ENCODE measurements at places on chromosomes 7 and 10. TPM values are rescaled to one million over a fixed set of nuclear protein-coding genes. Genes with fewer than 3 reads are reported as not detected.

The FAM25C gene
- total RNA-seq: not detected

The LLCFC1 gene
- not detected for total RNA-seq

- no peak for DNase-seq
- no peak overlapping the region for H3K27ac ChIP-seq
- H3K27me3 ChIP-seq: peaks cover 10% of the 10 kb centered on the region
- no peak overlapping the region for H3K4me3 ChIP-seq
- H3K36me3 ChIP-seq: no peaks in the 10 kb centered on the region
These were observed 614.1 kb downstream of the GALNT17 start for GRCh38 chr7:71746006-71746405.

GRCh38 chr7:150462413-150462812, 12.0 kb downstream of the GIMAP8 start:
- no peaks in the 10 kb centered on the region for H3K27me3 ChIP-seq
- DNase-seq: no peak
- no peak overlapping the region for H3K4me3 ChIP-seq

The CRTAC1 gene
- 123 TPM for total RNA-seq

The MBLAC1 gene
- 2.7 TPM for total RNA-seq

The CPN1 gene
- total RNA-seq: not detected

The HACD1 gene
- 20.4 TPM for total RNA-seq

- peaks cover 8% of the 10 kb centered on the region for H3K36me3 ChIP-seq
- H3K27ac ChIP-seq: no peak overlapping the region
- no peak for DNase-seq
- no peaks in the 10 kb centered on the region for H3K4me1 ChIP-seq
These were observed 11.9 kb downstream of the LRMDA start for GRCh38 chr10:75443362-75443761.

DNA sequence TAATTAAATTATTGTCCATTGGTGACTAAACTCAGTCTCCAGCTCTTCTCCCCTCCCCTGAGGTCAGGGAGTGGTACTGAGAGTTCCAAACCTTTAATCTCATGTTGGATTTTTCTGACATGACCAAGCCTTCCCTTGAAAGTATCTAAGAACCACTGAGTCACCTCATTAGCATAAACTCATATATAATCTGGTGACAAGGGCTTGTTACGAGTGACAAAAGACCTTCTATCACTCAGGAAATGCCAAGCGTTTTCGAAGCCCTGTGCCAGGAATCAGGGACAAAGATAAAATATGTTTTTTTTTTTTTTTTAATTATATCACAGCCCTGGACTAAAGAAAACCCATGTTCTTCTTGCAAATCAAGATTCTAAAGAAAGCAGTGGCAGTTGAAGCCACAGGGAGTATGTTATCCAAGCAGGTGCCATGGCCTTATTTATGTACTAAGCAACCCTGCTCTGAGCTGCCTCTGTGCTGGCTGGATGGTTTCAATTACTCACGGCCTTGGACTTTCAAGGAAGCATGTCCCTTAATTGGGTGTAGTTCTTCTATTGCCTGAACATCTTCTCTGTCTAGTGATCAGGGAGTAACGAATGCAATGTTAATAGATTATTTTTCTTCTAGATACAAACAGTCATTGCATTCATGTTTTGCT, 169.0 kb upstream of the PRKCQ start:
- H3K36me3 ChIP-seq: no peaks in the 10 kb centered on the region
- no peaks in the 10 kb centered on the region for H3K27me3 ChIP-seq
- no peak overlapping the region for H3K27ac ChIP-seq
- H3K4me1 ChIP-seq: no peaks in the 10 kb centered on the region

- peak within 1 kb of the TSS; percentile 75 for H3K4me3 ChIP-seq
- H3K4me1 ChIP-seq: peaks cover 27% of the 10 kb centered on the region
- DNase-seq: peak; percentile 90
- H3K27ac ChIP-seq: peak within 1 kb of the TSS; percentile 92
- H3K27me3 ChIP-seq: no peaks in the 10 kb centered on the region
- H3K36me3 ChIP-seq: no peaks in the 10 kb centered on the region
These were observed at the start of gene ECHDC3 for GRCh38 chr10:11742009-11742778. ECHDC3 (plus strand) TSS chr10:11742382; CDS start chr10:11742577, 195 bp downstream.

GRCh38 chr7:20035279-20035875, 181.8 kb downstream of the MACC1 start:
- H3K36me3 ChIP-seq: no peaks in the 10 kb centered on the region
- H3K4me3 ChIP-seq: no peak overlapping the region
- no peaks in the 10 kb centered on the region for H3K27me3 ChIP-seq
- no peaks in the 10 kb centered on the region for H3K4me1 ChIP-seq

The INHBA gene
- 81.2 TPM for total RNA-seq

DNA sequence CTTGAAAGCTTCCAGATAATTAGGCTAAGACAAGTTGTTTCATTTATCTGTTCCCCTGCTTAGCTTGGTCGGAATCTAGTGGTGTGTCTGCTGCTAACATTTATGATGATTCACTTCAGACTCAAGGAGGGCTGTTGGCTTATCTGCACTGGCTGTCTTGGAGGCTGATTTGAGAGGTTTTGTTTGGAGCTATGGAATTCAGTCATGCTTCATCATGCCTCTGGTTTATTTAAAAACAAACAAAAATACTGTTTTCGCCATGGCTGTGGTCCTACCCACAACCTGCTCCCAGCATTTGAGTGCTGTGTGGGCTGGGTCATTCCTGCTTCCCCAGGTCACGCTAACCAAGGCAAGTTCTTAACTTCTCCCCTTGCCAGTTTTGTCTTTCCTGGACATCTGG, 11.7 kb upstream of the ARPC1B start:
- no peak overlapping the region for H3K4me3 ChIP-seq
- no peaks in the 10 kb centered on the region for H3K4me1 ChIP-seq
- no peak overlapping the region for H3K27ac ChIP-seq
- peaks cover 96% of the 10 kb centered on the region for H3K36me3 ChIP-seq
- no peaks in the 10 kb centered on the region for H3K27me3 ChIP-seq

The MMP21 gene
- not detected for total RNA-seq

The PIP gene
- total RNA-seq: 12.6 TPM

DNA sequence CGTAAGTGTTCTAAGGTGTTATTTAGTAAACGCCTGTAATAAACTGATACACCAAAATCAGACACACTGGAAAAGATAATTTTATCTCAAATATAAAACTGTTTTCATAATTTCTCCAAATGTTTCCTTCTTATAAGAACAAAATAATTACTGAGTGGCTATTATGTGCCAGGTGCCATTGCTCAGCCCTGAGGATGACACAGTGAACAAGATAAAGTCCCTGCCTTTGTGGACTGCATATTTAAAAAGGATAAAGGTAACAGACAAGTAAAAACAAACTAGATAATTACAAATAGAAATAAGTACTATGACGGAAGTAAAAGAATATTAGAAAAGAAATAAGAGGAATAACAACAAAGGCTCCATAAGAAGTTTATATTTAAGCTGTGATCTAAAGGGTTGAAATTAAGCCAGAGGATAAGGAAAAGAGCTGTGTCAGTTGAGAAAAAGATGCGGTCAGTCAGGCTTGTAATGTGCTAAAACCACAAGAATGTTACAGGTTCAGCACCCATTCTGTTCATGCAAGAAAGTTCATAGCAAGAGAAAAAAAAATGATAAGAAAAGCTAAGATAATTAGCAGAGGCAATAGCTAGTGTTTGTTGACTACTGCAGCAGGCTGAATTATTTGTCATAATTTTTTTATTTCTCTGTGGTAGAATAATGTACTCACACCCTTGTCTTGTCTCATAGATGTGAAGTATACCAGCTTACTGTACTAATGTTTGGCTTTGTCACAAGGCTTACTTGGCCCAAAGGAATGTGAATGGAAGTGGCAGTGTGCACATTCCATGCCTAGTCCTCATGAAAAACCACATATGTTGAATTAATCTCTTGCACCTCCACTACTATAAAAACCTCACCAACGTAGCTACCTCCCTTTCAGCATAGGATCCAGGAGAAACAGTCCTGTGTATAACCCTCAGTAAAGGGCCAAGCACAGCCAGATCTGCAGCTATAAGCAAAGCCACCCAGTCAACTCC, 75.1 kb downstream of the CRPPA start:
- H3K27me3 ChIP-seq: no peaks in the 10 kb centered on the region
- no peak for DNase-seq
- peaks cover 4% of the 10 kb centered on the region for H3K4me1 ChIP-seq
- H3K4me3 ChIP-seq: no peak overlapping the region
- no peak overlapping the region for H3K27ac ChIP-seq

- no peak for DNase-seq
- H3K27me3 ChIP-seq: no peaks in the 10 kb centered on the region
- no peak overlapping the region for H3K4me3 ChIP-seq
- no peaks in the 10 kb centered on the region for H3K36me3 ChIP-seq
These were observed 164.2 kb downstream of the KMT2E start for GRCh38 chr7:105178177-105178576.

- no peak overlapping the region for H3K27ac ChIP-seq
- H3K4me3 ChIP-seq: no peak overlapping the region
- no peak for DNase-seq
- H3K4me1 ChIP-seq: no peaks in the 10 kb centered on the region
These were observed 19.3 kb downstream of the CRTAC1 start for GRCh38 chr10:98010939-98011685.

- no peak overlapping the region for H3K4me3 ChIP-seq
- H3K4me1 ChIP-seq: peaks cover 4% of the 10 kb centered on the region
- peaks cover 4% of the 10 kb centered on the region for H3K36me3 ChIP-seq
- no peak for DNase-seq
- H3K27ac ChIP-seq: no peak overlapping the region
These were observed 50.4 kb downstream of the GLCCI1 start for GRCh38 chr7:8018961-8019360.

DNA sequence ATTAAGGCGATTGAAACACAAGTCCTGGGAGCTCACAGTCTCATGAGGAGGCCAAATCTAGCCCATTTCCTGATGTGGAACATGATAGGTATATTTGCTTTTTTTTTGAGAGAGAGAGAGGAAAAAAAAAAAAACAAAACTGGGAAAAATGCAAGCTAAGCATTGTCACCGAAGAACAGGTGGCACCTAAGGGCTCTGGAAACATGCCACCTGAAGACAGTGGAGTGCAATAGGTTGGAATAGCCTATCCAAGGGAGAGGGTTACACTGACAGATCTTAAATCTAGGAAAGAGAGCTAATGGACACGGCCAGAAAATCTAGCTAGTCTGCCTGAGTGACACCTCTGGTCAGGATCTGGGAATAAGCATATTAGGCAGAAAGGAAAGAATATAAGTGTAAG, 110.2 kb downstream of the SRI start:
- H3K36me3 ChIP-seq: no peaks in the 10 kb centered on the region
- DNase-seq: no peak
- H3K4me1 ChIP-seq: no peaks in the 10 kb centered on the region
- H3K4me3 ChIP-seq: no peak overlapping the region
- no peak overlapping the region for H3K27ac ChIP-seq

The MNX1 gene
- total RNA-seq: 0.74 TPM

GRCh38 chr7:139817249-139817648, 11.8 kb upstream of the TBXAS1 start:
- H3K27me3 ChIP-seq: no peaks in the 10 kb centered on the region
- no peak overlapping the region for H3K27ac ChIP-seq
- H3K4me1 ChIP-seq: no peaks in the 10 kb centered on the region
- H3K36me3 ChIP-seq: no peaks in the 10 kb centered on the region

GRCh38 chr10:27285093-27285492, 44.5 kb upstream of the ACBD5 start:
- H3K36me3 ChIP-seq: no peaks in the 10 kb centered on the region
- H3K27me3 ChIP-seq: no peaks in the 10 kb centered on the region
- no peak overlapping the region for H3K27ac ChIP-seq

GRCh38 chr10:4282496-4282895, 497.5 kb upstream of the KLF6 start:
- no peaks in the 10 kb centered on the region for H3K27me3 ChIP-seq
- H3K27ac ChIP-seq: peak overlapping the region; percentile 55
- peaks cover 21% of the 10 kb centered on the region for H3K4me1 ChIP-seq
- no peak for DNase-seq

DNA sequence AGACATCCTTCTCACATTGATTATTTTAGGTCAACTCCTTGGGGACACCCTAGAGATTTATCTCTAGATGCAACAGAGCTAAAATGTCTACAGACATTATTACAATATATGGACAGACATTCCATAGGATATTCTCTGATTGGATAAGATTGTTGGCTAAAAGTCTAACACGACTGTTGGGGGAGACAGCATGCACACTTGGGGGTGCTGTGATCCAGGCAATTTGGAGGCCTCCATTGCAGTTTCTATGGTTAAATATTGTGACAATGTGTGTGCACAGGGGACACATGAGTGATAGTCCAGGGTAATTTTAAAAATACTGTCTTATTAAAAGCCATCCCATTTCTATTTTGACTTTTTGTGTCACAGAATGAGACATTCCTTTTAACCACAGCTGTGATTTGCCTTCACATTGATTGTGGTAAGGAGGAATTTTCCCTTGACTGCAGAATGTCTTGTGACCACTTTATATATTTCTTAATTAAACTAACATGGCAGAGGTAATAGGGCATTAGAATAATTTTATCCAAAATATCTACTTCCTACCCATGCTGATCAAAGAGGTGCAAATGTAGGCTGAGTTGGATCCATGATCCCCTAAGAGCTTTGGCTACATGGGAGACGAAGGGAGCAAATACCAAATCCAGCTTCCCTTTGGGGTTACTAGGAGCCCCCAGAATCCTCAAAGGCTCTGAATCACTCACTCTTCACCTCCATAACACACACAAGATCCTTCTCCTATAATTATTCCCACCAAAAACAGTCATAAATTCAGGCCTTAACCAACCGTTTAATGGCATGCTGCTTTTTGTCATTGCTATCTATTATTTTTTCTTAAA, 7.3 kb downstream of the TFPI2 start:
- H3K27ac ChIP-seq: no peak overlapping the region
- H3K36me3 ChIP-seq: no peaks in the 10 kb centered on the region
- no peaks in the 10 kb centered on the region for H3K27me3 ChIP-seq
- no peaks in the 10 kb centered on the region for H3K4me1 ChIP-seq

The IRF5 gene
- 46.0 TPM for total RNA-seq

GRCh38 chr10:94125856-94126255, 132.1 kb downstream of the PLCE1 start:
- H3K4me1 ChIP-seq: peaks cover 11% of the 10 kb centered on the region
- no peak overlapping the region for H3K4me3 ChIP-seq
- no peaks in the 10 kb centered on the region for H3K36me3 ChIP-seq
- no peaks in the 10 kb centered on the region for H3K27me3 ChIP-seq
- no peak overlapping the region for H3K27ac ChIP-seq
- DNase-seq: no peak
